IMR-90 (cell line): ENCODE measurements at places on chromosomes 11 and 22.
A peak's percentile ranks its signal among the peaks of the same experiment; 100 is the strongest.

- DNase-seq, result no peak
Observed at GRCh38 chr11:134410766-134411165, 1.3 kb downstream of the B3GAT1 start.

DNA sequence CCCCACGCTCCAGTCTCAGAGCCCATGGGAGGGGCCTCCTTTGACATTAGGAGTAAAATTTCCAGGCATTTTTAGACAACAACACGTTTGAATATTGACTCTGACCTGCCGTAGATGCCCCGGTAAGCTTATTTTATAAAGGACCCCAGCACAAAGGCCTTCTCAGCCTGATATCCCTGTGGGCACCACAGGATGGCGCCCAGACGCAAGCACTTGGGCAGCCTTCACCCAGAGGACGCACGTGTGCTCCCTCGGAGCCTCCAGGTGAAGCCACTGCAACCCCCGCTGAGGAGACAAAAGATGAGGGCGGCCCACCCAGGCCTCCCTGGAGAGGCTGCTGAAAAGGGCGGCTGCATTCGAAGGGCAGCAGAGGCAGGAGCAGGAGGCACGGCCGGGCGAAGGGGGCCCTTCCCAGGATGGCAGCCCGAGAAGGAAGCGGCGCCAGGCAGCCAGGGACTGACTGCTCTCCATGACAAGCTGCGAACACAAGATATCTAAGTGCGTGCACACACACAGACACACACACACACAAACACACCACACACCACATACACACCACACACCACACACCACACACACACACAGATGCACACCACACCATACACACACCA is 15.2 kb upstream of the TH start:
- no peak for DNase-seq

GRCh38 chr11:100777103-100777502 is 90.0 kb downstream of the ARHGAP42 start:
- DNase-seq, result no peak

- no peak for DNase-seq
Observed at GRCh38 chr11:11373934-11374333, 20.9 kb upstream of the CSNK2A3 start.

DNA sequence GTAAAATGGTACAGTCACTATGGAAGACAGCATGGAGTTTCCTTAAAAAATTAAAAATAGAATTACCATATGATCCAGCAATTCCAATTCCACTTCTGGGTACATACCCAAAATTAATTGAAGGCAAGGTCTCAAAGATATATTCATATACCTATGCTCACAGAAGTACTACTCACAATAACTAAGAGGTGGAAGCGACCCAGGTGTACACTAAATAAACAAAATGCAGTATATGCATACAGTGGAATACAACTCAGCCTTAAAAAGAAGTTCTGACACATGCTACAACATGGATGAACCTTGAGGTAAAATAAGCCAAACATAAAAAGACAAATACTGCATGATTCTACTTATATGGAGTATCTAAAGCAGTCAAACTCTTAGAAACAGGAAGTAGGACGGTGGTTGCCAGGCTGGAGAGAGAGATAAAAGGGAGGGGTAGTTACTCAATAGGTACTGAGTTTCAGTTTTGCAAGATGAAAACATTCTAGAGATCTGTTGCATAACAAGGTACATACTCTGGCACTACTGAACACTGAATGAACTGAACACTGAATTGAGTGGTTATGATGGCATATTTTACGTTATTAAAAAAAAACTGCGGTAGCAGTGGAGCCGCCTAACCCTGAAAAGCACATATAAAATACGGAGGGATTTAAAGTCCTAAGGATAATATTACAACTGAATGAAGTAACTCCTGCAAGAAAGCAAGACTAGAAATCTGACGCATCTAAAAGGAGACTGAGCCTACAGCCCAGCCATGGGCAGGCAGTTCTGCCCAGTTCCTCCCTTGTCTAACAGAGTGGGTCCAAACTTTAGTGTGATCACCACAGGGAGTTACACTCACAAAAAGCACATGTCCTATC is 12.8 kb downstream of the DGCR2 start:
- peak; percentile 64 for DNase-seq

DNA sequence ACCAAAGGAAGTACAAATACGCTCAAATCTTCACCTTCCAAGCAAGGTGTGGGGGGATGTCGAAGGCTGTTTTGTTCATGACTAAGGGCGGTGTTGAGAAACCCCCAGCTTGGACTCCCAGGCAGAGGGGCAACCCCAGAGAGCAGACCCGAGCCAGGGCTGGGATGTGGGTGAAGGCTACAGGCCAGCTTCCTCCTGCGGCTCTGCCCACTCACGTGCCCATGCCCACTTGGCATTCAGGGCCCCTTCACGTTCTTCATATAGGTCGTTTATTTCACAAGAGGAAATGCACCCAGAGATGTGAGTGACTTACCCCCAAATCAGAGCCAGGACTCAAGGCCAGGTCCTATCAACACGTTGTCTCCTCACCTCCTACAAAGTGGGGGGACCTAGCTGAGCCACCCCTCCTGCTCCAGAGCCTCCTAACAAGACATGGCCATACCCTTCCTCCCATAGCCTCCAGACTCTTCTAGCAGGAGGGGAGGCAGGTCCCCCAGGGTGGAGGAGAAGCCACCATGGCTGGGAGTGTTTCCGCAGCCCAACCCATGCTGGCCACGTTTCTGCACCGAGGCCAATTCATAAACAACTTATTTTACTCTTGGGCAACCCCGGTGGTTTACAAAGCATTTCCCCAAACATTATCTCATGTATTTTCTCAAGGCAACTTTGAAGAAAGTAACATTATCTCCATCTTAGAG is 22.0 kb downstream of the TMEM184B start:
- no peak for DNase-seq

DNA sequence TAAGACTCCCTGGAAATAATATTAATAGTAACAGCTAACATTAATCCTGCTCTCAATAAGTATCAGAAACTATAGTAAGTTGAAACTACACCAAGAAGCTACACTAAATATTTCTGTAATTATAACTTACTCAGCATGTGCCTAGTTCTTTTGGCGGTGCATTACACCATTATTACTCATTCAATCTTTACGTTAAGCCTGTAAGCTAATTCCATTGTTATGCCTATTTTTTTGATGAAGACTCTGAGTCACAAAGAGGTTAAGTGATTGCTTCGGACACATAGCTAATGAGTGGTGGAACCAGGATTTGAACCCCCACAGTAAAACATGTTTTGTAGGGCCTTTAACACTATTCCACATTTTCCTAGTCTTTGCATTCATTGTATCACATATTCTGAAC is 111.6 kb downstream of the RASSF10 start:
- DNase-seq, result peak; percentile 86

- peak; percentile 49 for DNase-seq
Observed at GRCh38 chr11:95092549-95093324, 3.1 kb downstream of the ENDOD1 start.

DNA sequence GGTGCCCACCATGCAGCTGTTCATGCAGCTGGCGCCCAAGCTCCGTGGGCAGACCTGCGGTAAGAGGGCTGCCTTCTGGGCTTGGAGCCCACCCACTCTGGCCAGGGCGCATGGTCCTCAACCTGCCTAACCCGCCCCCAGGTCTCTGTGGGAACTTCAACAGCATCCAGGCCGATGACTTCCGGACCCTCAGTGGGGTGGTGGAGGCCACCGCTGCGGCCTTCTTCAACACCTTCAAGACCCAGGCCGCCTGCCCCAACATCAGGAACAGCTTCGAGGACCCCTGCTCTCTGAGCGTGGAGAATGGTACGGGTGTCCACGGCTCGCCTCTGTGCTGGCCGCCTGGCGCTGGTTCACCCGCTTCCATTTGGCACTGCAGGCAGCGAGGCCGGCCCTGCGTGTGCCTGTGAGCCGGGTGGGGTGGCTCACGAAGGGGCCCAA is 11.0 kb downstream of the MUC5AC start:
- DNase-seq, result no peak

DNA sequence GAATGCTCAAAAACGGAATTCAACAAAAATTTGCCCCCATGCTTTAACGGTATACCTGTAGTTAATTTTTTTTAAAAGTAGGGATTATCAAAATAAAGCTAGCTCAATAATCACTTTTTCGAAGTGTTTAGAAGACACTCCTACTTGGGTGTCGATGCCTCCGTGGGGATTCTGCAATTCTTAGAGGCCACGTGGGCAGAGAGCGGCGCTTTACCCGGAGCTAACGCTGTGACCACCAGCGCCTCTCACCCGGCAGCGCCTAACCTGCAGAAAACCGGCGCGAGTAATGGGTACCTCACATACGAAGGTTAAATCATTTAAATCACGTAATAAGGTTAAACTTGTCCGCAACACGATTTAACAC is 583 bp downstream of the TAF1D start:
- DNase-seq, result peak; percentile 49

GRCh38 chr11:117823946-117824420 is 561 bp downstream of the FXYD2 start:
- no peak for DNase-seq

- no peak for DNase-seq
Observed at GRCh38 chr11:26465274-26465673, 106.8 kb downstream of the MUC15 start.

- peak; percentile 54 for DNase-seq
Observed at GRCh38 chr11:75578977-75579376, 16.9 kb downstream of the SERPINH1 start.

- DNase-seq, result no peak
Observed at GRCh38 chr11:2716376-2717095, 16.7 kb upstream of the KCNQ1OT1 start.

DNA sequence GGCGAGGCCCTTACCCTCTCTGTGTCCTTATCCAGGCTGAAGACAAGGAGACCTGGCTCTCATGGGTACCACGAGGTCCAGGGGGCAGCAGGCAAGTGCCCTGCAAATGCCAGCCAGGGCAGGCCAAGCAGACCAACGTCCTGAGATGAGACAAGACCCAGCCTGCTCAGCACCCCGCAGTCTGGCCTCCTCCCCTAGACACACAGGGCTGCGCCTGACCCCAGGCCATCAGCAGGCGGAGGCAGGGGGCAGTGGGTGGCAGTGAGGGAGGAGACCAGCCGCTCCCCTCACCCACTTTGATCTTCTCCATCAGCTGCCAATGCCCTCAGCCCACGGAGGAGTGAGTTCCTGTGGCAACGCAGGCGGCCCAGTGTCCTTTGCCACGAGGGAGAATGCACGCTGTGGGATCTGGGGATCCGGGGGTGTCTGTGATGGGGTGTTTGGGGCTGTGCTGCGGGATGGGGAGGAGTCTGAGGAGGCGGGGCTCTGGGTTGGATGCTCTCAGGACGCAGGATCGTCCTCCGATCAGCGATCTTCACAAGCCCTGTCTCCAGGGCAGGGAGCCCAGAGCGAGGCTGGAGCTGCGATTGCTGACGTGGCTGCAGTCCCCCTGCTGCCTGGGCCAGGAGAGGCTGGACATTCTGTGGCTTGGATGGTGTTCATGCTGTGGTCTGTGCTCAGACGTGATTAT is 30.5 kb upstream of the PPARA start:
- DNase-seq, result peak; percentile 74

DNA sequence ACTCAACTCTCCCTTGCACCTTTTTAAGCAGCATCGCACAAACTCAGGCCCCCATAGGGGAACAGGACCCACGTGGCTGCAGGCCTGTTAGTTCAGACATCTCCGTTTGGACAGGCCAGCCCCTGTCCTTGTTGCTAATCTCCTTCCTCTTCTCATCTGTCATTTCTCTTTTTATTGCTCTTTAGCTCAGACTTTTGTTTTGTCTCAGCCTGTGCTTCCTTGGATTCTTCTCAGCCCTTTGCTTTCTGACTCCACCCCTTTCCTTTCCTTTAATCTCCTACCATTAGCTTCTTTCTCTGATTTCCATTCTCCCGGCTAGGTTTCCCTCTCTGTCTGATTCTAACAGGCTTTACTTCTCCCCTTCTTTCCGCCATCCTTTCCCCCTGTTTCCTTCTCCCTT is 68.7 kb downstream of the SCN3B start:
- DNase-seq, result no peak

DNA sequence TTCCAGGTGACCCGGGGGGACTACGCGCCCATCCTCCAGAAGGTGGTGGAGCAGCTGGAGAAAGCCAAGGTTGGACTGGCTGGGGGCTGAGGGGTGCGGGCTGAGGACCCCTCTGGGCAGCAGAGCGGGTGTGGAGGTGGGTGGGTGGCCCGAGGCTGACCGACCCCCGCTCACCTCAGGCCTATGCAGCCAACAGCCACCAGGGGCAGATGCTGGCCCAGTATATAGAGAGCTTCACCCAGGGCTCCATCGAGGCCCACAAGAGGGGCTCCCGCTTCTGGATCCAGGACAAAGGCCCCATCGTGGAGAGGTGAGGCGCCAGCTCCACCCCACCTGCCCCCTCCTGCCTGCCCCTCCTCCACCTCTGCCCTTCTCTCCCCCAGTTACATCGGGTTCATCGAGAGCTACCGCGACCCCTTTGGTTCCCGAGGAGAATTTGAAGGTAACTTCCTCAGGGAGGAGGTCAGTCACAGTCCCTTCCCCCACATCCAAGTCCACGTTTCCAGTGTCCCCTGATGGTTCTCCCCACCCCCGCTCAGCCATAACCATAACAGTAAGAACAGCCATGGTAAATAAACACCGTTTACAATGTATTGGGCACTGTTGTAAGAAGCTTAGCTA is 11.2 kb downstream of the DPP3 start:
- no peak for DNase-seq

GRCh38 chr22:47250995-47251765 is 488.7 kb downstream of the TBC1D22A start:
- DNase-seq, result no peak

- DNase-seq, result no peak
Observed at GRCh38 chr11:117915672-117916235, 13.4 kb downstream of the TMPRSS13 start.

- DNase-seq, result no peak
Observed at GRCh38 chr11:101129203-101129943, at the start of gene PGR. PGR (minus strand) TSS chr11:101129813; CDS start chr11:101129070, 743 bp downstream.

DNA sequence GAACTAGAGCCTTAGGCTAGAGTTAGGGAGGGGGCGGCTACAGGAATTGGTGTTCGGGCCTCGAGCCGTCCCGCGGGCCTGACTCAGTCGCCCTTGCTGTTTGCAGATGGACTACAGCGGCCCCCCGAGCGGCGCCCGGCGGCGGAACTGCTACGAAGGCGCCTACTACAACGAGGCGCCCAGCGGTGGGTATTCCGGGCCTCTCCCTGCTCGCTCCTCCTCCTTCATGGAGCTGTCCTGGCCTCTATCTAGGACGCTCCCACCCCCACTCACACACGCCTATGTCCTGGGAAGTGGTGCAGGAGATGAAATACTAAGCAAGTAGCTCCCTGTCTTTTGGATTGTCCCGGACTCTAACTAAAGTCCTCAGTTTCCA is 1.4 kb downstream of the MYOD1 start:
- no peak for DNase-seq

DNA sequence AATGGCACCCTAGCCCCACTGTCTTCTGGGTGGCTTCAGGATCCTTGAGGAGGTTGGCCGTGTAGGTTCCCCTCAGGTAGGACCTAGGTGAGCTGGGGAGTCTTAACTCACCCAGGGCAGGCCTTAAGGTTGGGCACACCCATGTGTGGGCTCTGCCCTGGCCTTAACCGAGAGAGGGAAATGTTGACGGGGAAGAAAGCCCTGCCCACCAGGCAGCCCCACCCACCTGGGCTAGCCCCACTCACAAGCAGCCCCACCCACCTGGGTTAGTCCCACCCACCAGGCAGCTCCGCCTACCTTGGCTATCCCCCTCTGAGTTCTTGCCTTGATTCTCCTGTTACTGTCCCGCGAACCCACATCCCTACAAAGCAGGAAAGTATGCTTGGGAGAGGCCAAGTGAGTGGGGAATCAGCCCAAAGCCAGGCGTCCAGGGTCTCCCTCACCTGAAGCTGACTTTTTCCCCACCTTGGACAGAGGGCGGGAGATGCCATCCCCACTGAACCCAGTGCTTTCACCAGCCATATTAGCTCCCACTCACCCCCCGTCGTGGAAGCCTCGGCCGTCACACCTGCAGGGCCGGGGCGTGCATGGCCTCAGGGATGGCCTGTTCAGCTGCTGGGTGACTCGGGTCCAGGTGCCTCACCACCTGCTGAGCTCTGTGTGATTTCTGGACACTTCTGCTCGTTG is at the start of gene MYEOV:
Gene MYEOV, plus strand, starts transcription at position 337 of the 687 bp plus-strand sequence. CDS start 1,200 bp downstream, outside the sequence.
- DNase-seq, result no peak
